ENCODE measurements at places on chromosomes 3 and 15.

GRCh38 chr3:172580680-172581401 is 57.6 kb upstream of the TNFSF10 start:
- DNase-seq: no peak

DNA sequence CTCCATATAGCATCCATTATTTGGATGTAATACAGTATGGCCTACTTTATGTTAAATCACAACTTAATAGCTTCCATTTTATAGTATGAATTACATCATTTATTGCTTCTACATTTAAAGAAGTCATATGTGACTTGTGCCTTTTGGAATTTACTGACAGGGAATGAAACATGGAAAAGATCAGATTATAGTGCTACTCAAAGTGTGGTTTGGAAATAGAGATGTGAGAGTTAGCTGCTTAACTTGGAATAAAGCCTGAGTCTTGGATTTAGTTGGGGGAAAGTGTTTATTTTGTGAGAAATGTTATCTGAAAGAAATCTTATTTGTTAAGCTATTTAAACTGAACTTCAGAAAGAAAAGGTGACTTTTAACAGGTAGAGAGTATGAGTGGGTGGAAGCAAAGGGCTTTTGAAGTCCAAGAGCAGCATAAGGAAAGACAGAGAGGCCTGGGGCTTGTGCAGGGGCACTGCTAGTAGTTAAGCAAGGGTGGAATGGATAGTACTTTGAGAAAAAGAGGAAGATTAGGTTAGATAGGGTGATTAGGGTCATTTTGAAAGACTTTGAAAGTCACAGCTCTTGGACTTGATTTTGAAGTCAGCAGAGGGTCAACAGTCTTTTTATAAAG is 60.5 kb downstream of the SLMAP start:
- DNase-seq: no peak

DNA sequence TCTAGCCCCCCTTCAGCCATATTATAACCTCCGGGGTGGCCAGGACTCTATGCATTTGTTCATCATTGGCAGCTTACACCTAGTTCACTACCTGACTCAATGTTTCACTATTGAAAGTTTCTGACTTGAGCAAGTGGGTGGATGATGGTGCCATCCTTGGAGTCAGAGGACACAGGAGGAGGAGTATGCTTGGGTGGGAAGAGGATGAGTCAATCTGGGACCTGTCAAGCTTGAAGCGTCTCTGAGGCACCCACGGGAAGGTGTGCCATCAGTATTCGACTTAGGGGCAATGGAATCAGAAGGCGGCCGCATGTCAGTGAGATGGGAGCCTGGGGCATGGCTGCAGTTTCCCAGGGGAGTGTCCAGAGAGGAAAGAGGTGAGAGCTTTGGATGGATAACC is 133.3 kb downstream of the EPHB1 start:
- DNase-seq: no peak

DNA sequence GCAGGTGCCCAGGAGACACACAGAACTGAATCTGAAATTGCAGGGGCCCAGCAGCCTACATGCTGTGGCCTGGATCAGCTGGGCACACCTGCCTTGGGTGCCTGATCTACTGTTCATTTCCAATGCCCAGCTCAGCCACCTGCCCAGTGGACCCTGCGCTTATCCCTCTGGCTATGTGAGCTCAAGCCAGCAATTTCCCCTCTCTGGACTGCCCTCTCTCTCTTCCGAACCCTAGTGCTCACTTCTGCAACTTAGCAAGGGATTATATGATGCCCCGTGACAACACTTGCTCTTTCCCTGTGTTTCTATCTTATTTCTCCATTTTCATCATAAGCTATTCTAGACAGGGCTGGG is 276.0 kb downstream of the UACA start:
- DNase-seq: no peak

DNA sequence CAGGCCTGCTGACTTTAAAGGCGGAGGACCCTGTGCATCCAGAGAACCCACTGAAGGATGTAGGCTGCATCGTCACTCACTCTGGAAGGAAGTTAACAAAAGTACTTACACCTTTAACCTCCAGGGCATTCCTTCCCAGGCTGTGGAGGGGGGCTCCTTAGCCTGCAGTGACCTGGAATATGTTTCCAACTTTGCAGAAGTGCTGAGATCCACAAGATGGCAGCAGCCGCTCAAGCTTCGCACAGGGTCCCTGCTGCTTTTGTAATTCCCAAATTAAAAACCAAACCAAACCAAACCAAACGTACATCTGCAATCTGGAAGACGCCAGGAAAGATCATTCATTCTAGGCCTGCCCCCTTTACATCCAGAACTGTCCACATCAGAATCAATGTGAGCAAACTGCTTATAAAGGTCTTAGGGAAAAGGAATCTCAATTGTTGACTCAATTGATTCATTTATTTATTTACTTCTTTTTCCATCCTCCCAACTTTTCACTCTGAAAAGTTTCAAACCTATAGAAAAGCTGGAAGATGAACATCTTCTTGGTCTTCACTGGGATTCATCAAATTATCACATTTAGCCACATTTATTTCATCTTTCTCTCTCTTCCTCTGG is 70.5 kb upstream of the KLHL25 start:
- DNase-seq: no peak

DNA sequence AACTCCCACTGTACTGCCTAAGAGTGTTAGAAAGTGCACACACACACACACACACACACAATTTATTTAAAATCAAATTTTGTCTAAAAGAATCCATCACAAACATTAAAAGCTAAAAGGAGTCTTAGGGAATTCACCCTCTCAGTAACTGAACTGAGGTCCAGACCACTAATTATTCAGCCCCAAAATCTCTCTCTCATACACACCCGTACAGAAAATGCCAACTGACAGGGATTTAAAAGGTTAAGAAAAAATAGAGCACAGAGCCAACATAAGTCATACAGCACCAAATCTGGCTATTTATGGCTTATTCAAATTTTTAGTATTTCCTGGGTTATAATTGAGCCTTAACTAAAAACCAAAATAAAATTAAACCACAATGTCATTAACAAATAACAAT is 20.7 kb downstream of the GBE1 start:
- no peak for DNase-seq

- no peak for DNase-seq
Measured at GRCh38 chr3:129266651-129267050, 12.0 kb upstream of the HMCES start.

DNA sequence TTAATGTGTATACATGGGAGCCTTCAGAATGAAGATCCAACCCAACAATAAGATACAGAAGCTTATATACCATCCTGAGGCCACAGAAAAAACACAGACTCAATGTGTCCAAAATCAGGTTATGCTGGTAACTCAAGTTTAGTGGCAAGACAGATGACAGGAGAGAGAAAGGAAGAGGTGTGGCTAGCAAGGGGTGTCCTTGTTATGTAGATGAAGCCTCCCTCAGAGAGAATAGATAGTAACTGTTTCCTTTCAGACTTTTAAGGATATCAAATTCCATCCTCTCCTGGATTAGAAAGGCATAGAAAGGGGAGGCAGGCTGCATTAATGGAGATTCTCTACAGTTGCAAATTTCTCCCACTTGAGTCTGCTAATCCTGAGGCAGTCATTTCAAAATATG is 447.4 kb downstream of the GABRB3 start:
- no peak for DNase-seq

DNA sequence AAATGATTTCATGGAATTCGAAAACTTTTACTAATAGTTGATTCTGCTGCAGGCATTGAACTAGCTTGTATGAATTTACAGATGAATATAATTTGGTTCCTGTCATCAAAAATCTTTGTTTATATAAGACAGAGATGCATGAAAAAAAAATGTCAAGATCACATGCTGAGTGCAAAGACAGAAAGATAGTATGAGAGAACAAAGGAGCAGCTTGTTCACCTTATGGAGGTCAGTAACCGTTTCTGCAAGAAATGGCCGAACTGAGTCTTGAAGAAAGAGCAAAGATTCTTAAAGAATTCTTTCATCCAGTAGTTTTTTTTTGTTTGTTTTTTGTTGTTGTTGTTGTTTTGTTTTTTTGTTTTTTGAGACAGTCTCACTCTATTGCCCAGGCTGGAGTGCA is 450.6 kb downstream of the TUSC7 start:
- DNase-seq: no peak

DNA sequence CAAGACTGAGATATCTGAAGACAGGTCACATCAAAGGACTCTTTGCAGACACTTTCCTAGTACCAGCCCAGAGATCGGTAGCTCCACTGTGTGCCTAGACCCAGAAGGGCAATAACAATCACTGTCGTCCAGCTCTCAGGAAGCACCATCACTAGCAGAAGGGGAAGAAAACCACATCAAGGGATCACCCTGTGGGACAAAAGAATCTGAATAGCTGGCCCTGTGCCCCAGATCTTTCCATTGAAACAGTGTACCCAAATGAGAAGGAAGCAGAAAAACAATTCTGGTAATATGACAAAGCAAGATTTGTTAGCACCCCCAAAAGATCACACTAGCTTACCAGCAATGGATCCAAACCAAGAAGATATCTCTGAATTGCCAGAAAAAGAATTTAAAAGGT is 404.4 kb upstream of the NECTIN3 start:
- DNase-seq: no peak

- DNase-seq: no peak
Measured at GRCh38 chr3:53491276-53491675, 3.1 kb upstream of the CACNA1D start.

DNA sequence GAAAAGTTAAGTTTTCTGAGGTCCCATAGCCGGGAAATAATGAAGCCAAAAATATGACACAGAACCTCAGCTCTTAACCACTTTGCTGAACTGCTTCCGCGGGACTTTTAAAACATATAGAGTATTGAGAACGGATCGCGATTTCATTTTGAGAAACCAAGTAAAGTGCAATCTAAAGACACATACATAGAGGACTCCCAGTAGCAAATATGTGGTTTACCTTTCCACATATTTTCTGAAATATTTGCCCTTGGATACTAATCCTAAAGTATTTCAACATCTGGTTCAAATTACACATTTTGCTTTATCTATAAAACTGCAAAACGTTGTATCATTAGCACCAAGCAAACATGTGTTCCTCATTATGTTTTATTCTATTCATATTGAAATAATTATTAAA is 776.5 kb downstream of the ROBO2 start:
- DNase-seq: no peak

DNA sequence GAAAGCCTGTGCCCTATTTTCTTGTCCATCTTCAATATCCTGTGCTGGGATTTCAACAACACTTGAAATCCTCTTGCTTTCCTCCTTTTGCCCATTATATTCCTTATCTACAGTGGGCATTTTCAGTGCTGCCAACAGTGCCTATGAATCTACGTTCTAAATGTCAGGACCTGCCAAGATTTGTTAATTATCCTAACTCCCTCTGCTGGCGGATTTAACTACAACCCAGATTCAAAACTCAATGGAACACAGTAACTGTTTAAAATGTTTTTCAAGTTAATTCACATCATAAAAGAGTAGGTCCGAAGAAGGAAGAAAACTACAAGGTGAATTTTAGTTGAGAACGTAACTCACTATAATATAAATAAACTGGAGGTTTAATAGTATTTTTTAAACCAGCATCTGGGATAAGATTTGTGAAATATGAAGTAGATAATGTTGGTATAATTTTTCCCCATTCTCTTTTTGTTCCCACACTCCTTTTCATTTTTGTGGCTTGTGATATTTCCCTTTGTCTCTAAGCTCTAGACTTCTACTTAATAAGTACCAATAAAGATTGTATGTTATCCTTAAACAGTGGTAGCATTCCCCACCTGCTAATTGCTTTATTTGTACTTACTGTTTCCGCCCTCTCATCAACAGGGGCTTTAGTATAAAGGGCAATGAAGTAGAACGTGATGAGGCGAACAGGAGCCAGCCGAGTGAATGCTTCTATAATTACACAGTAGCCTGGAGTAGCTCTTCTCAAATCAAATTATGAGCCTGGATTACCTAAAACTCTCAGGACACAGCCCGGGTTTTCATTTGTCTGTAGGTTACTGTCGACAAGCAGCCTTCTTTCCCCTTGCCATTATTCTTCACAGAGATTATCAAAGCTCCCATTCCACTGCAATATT is 302.5 kb upstream of the ATP11B start:
- no peak for DNase-seq

- DNase-seq: no peak
Measured at GRCh38 chr3:149738876-149739275, 13.4 kb downstream of the COMMD2 start.

DNA sequence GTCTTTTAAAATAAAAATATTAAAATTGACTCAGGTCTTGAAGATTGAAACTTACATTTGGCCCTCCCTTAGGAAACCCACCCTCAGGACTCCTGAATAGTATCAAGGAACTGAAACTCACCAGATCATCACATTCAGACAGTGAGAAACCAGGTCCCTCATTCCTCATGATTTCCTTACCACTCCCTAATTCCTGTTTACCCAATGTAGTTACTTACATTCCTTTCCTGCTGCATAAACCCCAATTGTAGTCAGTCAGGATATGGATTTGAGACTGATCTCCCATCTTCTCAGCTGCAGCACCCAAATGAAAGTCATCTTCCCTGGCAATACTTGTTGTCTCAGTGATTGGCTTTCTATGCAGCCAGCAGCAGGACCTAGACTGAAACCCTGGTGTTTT is 8.6 kb downstream of the ATP13A4 start:
- no peak for DNase-seq

DNA sequence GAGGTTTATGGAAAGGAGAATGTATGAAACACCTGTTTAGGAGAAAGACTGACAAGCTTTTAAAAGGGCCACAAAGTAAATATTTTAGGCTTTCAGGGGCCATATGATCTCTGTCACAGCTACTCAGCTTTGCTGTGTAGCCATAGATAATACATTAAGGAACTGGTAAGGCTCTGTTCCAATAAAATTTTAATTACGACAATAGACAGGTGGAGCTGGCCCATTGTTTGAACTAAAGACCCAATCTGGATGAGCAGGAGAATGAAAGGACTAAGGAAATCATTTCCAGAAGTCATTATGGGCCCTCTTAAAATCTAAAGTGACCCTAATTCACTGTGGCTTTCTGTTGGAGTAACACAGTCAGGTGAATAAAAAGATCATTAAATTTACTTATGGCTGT is 48.5 kb upstream of the SLC12A8 start:
- DNase-seq: no peak

DNA sequence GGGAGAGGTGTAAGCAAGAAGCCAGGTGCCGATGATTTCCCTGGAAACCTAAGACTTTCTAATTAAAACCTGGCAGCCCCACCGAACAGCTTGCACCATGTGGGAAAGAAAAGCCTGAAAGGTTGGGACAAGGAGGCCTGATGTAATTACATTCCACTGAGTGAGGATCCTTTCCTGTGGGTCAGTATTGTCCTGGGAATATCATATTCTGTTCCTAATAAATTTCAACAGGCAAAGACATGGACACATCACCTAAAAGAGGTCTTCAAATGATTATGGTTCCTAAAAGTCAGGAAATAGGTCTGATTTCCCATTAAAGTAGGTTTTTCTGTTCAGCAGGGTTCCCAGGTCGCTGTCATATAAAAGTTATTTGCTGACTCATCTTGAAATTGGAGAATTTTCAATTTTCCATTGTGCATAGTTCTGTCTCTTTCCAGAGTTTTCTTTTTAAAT is 58.5 kb downstream of the DUT start:
- DNase-seq: no peak

- DNase-seq: no peak
Measured at GRCh38 chr3:129758306-129758705, 135.2 kb downstream of the TMCC1 start.
